ENCODE measurements at places on chromosomes 4 and X.

DNA sequence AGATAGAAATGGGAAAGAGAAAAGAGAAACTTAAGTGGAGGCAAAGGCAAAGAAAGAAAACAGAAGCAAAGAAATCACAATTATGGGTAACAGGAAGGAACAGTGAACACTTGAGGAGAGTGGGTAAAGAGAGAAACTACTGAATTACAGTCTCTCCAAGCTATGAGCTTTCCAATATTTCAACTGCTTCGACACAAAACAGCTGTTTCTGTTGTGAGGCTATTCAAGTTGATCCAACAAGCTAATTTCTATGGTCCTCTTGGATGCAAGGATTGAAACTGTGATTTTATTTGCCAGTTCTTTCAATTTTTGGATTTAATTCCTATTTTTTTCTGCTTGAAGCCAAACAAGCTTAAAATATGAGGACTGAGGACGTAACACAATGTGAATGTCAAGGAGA, 80.5 kb upstream of the ADGRA3 start:
- DNase-seq: no peak

DNA sequence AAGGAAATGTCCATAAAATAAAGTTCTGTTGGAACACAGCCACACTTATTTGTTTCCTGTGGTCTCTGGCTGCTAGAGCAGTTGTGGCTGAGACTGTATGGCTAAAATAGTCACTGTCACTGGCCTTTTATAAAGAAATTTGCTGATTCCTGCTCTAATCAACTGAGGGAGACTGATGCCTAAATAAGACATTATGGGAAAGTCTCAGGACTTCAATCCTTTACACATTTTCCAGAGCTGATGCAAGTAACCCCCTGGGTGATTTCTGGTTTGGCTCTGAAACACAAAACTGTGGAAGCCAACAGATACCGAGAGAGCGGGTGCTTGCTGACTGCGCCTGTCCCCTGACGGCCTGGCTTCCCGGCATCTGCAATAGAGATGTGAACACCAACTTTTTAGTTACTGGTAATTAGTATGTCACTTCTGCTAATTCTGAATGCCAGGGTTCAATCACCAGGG, 64.0 kb downstream of the POLR2B start:
- no peak for DNase-seq

GRCh38 chr4:73860181-73860580, 7.1 kb downstream of the PF4V1 start:
- no peak for DNase-seq

DNA sequence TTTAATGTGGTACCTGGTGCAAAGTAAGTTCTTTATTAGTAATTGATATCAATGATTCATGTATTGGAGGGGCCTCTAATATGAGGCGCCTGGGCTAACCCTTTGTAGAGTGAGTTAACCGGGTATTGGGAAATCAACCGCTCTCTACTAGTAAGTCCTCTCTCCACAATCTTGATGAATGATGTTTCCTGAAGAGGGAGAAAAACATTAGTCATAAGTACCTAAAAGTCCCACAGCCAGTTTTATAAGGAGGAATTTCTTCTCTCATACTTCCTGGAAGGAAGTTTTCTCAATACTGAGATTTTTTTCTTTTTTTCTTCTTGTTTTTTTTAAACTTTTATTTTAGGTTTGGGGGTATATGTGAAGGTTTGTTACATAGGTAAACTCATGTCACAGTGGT, 62.3 kb downstream of the AGTR2 start:
- DNase-seq: no peak

GRCh38 chr4:58301376-58301999, 1191.3 kb upstream of the IGFBP7 start:
- DNase-seq: peak; percentile 2

- no peak for DNase-seq
These were observed 123.2 kb upstream of the FAM9C start for GRCh38 chrX:13167481-13168231.

DNA sequence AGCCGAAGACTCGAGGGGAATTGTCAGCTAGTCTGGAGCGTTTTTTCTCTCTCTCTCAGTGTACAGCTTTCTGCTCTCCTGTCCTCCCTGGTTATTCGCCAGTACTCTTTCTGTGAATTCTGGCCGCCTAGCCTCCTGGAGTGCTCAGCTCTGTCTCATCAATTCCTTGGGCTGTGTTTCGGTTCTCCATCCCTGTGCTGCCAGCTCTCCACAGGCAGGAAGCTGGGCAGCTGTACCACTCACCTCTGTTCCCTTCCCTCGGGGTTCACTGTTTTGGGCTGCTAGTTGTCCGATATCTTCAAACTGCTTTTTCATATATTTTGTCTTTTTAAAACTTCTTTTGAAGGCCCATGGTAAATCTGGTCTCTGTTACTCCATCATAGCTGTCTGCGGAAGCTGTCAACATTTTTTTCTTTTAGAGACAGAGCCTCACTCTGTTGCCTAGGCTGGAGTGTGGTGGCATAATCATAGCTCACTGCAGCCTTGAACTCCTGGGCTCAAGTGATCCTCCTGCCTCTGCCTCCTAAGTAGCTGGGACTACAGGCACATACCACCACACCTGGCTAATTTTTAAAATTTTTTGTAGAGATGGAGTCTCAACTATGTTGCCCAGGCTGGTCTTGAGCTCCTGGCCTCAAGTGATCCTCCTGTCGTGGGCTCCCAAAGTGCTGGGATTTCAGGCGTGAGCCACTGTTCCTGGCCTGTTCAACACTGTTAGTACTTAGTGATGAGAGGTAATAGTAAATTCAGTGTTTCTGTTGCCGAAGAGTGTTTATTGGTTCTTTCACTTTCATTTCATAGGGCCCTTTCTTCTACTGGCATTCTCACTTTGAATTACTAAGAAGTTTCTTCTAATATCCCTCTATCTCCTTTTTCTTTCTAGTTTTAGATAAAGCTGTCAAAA, 18.6 kb downstream of the ZCCHC4 start:
- DNase-seq: no peak

- DNase-seq: peak; percentile 68
These were observed at the start of gene ZNF674 for GRCh38 chrX:46545111-46546005. Gene ZNF674 (minus strand): TSS chrX:46545421. CDS start chrX:46542087, 3,334 bp downstream.

DNA sequence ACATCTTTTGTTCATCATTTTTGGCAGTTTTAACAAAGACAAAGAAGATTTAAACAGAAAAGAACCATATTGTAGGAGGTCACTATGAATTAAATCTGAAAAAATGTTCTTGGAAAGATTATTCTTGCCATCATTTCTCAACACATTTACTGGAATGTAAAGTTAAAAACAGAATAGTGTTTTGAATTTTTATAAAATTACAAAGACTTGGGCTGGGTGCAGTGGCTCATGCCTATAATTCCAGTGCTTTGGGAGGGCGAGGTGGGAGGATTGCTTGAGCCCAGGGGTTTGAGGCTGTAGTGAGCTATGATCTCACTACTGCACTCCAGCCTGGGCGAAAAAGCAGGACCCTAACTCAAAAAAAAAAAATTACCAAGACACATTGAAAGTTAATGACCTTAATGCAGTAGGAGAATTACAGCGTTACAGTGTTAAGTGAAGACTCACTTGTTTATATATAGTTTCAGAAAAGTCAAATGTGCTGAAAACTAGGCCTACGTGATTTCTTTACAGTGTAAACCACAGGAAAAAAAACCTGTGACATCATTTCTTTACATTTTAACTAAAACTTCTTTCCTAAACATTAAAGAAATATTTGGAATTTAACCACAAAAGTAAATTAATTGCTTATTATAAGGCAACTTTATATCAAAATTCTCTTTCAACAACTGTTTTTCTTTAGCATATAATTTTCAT, 7.9 kb downstream of the FAM13A start:
- DNase-seq: no peak

DNA sequence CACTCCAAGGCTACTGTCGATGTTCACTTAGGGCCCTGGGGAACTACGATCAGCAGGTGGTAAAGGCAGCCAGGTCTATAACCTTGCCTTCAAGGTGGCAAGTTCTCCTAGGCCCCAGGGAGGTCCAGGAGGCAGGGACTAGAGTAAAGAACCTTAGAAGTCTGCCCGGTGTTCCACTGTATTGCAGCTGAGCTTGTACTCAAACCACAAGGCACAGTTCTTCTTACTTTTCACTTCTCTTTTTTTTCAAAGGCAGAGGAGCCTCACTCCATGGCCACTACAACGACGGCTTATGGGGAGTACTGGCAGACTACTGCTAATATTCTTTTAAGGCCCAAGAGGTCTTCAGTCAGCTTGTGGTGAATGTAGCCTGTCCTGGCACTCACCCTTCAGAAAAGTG, 78.8 kb upstream of the GPR174 start:
- DNase-seq: no peak

- no peak for DNase-seq
These were observed 22.7 kb upstream of the SEPSECS start for GRCh38 chr4:25182937-25183336.

GRCh38 chr4:111836601-111837000, 308.7 kb upstream of the FAM241A start:
- no peak for DNase-seq

DNA sequence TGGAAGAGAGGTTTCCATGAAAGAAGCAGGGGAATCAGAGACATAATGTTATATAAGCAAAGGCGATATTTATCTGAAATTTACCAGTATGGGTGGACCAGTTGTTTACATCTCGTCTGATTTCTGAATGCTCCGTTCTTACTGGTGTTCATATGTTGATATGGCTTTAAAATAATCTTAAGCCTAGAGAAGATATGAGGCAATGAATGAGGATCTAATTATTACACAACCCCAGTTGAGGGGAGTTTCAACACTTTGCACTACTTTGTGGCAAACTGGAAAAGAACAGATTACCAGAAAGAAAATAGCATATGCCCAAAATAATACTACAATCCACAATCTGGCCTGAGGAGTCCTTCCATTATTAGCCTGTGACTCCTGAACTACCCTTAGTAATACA, 263.3 kb upstream of the MAGEB2 start:
- no peak for DNase-seq

GRCh38 chrX:149909324-149910177, 19.8 kb upstream of the HSFX4 start:
- DNase-seq: no peak

DNA sequence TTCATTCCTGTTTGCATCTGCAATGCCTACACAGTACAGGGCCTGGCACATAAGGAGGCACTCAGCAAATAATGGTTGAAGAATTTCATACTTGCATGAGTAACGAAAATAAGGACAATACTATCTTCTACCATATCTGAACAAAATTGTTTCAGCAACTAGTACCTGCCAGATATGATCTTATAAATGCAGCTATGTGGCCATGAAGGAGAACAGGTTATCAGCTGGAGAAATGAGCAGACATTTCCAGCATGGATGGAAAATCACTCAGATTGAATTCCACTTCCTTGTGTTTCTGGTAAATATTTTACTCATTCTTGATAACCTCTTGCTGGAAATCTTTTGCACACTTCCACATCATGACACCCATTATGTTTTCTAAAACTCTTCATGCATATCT, 204.0 kb downstream of the ADAMTS3 start:
- DNase-seq: no peak

DNA sequence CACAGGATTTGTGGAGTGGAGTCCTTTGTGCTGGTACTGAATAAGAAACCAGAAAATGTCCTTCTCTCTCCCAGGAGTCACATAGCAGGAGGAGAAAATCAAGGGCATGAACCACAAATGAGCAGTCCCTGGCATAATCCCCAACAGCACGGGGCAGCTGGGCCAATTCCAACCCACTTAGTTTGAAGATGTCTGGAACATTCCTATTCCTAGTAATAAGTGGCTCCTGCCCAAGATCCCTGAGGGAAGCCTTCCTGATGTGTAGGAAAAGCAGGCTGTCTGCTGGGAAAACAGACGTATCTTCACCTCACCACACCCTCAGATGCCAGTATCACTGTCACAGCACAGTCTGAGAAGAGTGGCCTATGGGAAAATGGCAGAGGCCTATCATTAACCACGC, 182.8 kb upstream of the MAP3K15 start:
- DNase-seq: no peak

GRCh38 chr4:101153653-101154052, 193.7 kb downstream of the PPP3CA start:
- no peak for DNase-seq

DNA sequence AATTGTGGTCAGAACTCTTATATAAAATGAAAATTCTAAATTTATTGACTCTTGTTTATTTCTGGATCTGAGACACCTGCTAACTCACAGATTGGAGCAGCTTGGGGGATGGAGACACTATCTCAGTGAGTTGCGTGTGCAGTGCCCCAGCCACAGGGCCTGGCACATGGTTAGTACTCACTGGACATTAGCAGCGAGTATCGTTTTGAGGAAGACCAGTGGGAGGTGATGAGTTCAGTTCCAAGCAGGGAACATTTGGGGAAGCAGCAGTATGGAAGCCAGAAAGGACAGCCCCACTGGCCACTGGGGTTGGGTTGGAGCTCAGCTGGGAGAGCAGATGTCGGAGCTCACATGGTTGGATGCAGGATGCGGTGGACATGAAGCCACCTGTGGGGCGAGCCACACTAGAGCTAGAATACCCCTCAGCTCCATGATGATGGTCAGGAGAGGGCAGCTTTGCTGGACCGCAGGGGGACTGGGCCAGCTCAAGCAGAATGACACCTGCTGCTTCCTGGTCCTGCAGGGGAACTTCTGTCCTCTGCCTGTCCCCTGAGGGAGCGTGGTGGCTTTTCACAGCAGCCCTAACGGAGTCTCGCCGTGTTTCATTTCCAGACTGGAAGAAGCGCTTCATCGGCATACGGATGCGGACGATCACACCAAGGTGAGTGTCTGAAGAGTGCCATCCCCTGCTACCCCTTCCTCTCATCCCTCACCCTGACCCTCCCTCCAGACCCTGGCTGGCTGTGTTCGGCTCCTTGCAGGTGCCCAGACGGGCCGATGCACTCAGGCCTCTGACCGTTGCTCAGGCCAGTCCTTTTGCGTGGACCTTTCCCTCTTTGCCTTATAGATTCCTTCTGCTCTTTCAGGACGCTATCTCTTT, 32.5 kb downstream of the HTRA3 start:
- no peak for DNase-seq

- no peak for DNase-seq
These were observed at the start of gene FNIP2 for GRCh38 chr4:158768555-158769174. Gene FNIP2 (plus strand): TSS chr4:158769026. CDS start chr4:158769213, 187 bp downstream.

GRCh38 chrX:64867217-64867616, 109.0 kb downstream of the ZC4H2 start:
- no peak for DNase-seq

GRCh38 chr4:105631818-105632400, 76.6 kb downstream of the INTS12 start:
- DNase-seq: no peak

DNA sequence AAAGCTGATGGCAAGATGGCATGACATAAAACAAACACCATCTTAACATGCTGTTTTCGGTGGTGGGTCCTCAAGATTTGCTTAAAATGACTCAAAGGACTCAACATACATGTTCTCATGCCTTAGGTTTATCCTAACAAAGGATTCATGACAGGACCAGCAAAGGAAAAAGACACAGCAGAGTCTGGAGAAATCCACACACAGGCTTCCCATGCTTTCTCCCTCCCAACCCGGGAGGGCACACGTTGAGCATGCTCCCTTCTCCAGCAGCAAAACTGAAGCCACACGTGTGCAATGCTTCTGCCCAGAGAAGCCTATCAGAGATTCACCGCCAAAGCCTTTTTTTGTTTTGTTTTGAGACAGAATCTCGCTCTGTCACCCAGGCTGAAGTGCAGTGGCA, 39.9 kb downstream of the SAT1 start:
- DNase-seq: no peak

- DNase-seq: no peak
These were observed 165.8 kb downstream of the GASK1B start for GRCh38 chr4:158006990-158007389.

GRCh38 chrX:73525928-73526690, 36.9 kb upstream of the CHIC1 start:
- DNase-seq: no peak

- DNase-seq: no peak
These were observed 139.3 kb downstream of the PDE5A start for GRCh38 chr4:119489305-119489704.
